Kidney epithelial cell (primary cell): ENCODE measurements at places on chromosomes 1 and 21.

DNA sequence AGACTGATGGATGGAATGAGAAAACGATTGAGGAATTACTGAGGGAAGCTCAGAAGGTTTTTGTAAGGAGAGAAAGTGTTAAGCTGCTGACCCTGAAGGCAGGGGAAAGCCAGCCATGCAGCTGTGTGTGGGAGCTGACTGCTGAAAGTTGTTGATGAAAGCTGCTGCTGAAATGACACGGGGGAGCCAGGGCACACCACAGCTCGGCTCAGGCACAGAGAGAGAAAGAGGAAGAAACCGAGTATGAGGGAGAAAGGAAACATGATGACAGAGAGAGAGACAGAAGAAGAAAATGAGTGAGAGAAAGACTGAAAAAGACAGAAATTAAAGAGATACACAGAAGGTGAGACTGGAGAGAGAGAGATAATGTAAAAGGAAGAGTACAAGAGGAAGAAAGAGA lies 115.5 kb downstream of the LRRC53 start:
- no peak for DNase-seq

DNA sequence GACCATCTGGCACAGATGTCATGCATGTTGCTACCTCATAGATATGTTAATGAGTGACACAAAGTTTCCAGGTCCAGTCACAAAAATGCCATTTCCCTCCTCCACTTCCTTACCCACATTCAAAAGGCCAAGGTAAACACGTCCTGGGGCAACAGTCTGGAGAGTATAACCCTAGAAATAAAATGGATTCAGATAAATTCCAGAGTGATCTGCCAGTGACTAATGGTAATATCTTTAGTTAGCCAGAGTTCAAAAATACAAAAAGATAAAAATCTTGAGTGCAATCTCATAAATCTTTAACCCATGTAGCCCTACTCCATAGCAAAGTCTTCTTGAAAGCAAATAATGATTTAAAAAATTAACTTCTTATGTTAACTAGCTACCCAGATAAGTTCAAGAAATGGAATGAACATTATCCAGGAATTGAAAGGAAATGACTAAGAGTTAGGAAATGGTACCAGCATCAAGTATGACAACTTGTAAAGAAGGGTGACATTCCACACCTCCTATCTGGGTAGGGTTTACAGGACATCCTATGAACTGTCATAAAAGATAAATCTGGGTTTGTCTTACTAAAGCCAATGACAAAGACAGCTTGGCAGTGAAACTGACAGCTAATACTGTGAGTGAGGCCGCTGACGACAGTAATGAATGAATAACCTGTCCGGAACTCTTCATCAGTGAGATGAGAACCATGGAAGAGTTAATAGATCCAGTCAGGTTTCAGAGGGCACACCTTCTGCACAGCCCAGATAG lies 18.1 kb downstream of the RGS2 start:
- DNase-seq: no peak

GRCh38 chr1:32920833-32921232 lies 19.6 kb upstream of the TMEM54 start:
- no peak for DNase-seq

DNA sequence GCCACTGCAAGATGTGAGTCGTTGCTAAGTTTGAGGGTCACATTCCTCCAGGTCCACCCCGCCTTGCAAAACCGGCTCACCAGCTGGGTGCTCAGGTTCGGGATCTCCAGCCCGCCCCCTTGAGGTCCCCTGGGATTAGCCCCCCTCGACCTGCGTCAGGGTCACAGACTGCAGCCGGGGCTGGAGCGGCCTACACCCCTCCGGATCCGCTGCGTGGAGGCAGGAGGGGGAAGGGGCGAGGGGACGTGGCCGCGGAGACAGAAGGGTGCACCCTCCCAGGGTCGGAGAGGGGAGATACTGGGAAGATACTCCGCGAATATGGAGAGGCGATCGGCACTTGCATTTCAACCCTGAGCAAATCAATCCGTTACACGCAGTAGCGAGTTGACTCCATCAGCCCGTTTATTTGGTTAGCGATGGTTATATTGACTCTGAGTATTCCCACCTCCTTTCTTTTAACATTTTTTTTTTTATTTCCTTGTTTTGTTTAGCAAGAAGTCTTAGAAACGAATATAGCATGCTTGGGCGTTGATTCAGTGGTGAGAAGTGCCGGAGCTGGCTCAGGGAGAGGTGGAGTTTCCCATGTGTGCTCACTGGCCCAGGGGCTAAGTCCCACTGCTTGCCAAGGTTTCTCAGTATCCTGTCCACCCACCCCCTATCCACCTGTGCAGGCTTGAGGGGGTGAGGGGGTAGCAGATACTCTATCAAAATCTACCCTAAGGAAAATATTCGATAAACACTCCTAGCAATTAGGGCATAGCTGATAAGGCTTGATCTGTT lies 997 bp downstream of the IFNAR2 start:
- peak; percentile 47 for DNase-seq

- no peak for DNase-seq
Observed at GRCh38 chr21:29299046-29299915, 559 bp downstream of the BACH1 start.

DNA sequence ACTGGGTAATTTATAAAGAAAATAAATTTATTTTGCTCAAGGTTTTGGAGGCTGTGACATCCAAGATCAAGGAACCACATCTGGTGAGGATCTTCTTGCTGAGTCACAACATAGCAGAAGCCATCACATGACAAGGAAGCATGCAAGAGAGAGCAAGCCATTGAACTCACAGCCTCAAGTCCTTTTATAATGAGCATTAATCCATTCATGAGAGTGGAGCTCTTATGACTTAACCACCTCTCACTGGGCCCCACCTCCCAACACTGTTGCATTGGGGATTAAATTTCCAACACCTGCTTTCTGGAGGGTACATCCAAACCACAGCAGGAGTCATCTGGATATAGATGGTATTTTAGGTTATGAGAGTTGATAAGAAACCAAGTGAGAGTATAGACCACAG lies 20.6 kb upstream of the EGLN1 start:
- DNase-seq: no peak

GRCh38 chr1:236148470-236148845 lies 6.1 kb downstream of the GPR137B start:
- DNase-seq: no peak

GRCh38 chr1:94812985-94813384 lies 7.2 kb upstream of the SLC44A3 start:
- no peak for DNase-seq

DNA sequence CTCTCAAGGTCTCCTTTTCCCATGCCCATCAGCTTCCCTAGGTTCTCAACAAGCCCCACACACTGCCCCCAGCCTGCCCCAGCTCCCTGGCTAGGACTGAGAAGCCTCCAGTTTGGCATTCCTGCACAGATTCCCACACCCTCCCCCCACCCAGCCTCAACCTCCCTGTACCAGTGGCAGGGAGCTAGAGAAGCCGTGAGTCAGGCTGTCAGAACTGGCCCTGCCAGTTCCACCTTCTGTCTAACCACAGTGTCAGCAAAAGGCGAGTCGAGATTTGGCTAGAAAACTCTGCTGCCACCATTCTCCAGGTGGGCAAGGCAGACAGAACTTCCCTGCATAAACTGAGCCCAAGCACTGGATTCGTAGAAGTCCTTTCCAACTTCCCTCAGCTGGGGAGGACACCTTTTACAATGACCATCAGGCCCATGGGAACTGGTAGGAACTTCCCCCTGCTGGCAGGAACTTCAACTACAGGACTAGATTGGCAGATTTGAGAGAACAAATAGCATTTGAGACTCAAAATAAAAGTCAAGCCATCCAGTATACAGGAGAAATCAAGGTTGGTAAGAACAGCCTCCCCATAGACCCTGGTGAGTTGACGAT lies 31.0 kb downstream of the TNNT2 start:
- no peak for DNase-seq

DNA sequence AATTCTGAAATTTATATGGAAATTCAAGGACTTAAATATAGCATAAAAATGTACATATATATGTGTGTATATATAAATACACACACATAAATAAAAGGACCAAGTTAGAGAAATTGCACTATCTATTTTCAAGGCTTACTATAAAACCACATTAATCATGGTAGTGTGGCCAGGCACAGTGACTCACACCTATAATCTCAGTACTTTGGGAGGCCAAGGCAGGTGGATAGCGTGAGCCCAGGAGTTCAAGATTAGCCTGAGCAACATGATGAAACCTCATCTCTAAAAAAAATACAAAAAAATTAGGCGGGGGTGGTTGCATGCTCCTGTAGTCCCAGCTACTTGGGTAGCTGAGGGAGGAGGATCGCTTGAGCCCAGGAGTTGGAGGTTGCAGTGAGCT lies 171.4 kb upstream of the GORAB start:
- DNase-seq: no peak

DNA sequence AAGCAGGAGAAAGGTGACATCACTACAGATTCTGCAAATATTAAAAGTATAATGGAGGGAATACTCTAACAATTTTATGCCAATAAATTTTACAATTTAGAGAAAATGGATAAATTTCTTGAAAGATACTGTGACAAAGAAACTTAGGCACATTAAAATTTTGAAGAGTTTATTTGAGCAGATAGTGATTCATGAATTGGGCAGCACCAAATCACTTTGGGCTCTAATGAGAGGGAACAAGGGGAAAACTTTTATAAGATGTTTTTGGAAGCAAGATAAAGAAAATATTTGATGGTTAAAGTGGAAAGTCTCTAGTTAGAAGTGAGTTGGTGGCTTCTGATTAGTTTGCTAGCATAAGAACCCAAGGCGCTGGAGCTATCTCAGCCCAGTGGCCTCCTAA lies 55.2 kb upstream of the FMN2 start:
- DNase-seq: no peak

- no peak for DNase-seq
Observed at GRCh38 chr1:53367503-53368313, 39.8 kb upstream of the LRP8 start.

GRCh38 chr1:116352349-116352813 lies 20.7 kb upstream of the ATP1A1 start:
- no peak for DNase-seq

DNA sequence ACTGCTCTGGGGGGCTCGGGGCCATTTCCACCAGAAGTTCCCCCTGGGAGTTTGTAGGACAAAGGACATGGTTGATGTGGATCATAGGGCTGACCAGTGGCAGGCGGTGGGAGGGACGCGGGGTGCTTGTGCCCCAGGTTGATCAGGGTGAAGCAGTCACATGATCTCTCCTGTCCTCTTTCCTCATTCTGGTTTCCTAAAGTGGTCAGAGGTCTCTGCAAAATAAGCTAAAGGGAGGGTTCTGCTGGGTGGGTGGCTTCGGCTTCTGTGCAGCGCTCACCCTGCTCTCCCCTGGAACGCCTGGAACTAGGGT lies 9.2 kb downstream of the PDXK start:
- DNase-seq: no peak

GRCh38 chr1:175919001-175919400 lies 175.6 kb upstream of the TNR start:
- DNase-seq: no peak

DNA sequence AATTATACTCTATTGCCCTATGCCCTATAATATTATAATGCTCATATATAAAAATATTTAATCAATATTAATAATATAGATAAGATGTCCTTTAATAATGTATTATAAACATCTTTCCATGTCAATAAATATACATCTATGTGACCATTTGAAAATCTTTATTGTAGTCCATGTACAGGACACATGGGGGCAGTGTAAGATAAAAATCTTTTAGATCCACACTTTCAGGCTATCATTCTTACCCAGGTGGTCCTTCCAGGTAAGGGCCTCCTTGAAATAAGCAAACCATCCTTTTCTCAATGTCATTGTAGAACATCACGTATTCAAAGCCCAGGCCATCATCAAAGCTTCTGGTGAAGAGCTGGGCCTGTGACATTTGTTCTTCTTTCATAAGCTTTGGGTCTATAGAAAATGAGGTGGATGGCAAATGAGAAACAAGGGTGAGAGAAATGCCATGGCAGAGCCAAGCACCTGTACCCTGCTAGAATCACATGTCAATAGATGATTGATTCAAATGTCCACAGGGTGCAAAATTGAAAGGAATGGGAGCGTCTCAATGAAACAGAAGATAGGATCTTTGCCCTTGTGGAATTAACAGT lies 20.2 kb downstream of the THEM4 start:
- DNase-seq: no peak

- DNase-seq: no peak
Observed at GRCh38 chr1:30286988-30287839, 436.2 kb downstream of the MATN1 start.

GRCh38 chr1:99467645-99468044 lies 178.3 kb upstream of the PALMD start:
- no peak for DNase-seq

GRCh38 chr1:165109013-165109412 lies 247.5 kb downstream of the LMX1A start:
- DNase-seq: no peak

DNA sequence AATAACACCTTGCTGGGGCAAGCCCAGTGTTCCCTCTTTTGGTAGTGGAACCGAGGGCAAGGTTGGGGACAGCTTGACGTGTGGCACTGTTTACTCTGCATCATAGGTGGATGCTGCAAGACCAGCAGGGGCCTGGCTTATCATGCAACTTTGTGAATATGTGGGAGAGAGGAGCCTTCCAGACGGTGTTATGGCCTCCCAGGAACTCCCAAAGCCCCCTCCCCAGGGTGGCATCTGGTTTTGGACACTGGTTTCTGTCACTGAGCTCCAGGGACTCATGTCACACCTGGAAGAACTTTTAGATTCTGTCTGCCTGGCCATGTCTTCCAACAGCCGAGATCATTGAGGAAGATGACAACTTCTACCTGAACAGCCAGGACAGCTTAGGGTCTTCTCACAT lies 1.4 kb upstream of the TLR5 start:
- DNase-seq: no peak

DNA sequence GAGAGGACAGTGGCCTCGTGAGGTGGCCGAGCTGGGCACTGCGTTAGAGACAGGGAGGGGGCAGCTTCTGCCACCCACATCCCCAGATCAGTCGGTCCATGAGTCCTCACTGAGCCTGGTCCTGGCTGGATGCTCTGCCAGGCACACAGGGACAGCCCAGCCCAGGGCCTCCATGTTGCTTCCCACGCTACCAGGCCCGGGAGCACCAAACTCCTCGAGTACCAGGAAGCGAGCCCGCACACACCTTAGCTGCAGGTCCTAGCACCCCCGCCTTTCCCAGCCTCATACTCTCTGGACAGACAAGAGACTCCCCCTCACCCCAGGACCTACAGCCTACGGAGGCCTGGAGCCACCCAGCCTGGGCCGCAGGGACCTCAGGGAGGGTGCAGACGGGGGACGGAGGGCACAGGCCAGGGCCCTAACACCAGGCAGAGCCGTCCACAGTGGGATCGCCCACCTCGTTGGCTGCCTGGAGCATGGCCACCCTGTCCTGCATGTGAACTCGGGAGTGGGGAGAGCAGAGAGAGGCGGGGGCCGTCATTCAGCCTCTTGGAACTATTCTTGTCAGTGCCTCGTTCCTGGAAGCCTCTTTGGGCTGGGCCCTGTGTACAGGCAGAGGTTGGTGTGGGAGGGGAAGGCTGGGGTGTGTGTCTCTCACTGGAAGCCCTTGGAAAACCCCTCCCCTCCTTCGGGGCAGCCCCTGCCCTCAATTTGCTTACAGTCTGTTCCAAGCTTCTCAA lies 90.9 kb upstream of the RUNX3 start:
- DNase-seq: no peak

DNA sequence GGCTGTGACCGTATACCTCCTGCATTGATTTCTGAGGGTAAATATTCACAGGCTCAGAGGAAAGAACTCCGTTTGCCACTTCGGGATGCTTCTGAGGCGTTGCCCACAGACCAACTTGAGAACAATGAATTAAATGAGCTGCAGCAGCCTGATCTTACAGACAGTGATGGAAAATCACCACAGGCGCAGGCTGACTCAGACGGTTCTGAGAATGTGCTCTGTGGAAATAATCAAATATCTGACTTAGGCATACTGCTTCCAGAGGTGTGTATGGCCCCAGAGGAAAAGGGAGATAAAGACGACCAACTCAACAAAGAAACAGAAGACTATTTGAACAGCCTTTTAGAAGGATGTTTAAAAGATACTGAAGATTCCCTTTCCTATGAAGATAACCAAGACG lies 76.7 kb upstream of the SCCPDH start:
- no peak for DNase-seq
